ENCODE measurements at places on chromosomes 1 and 21. TPM values are rescaled to one million over a fixed set of nuclear protein-coding genes. Genes with fewer than 3 reads are reported as not detected.

EPHB2 gene
- 8.5 TPM for total RNA-seq

FCMR gene
- total RNA-seq = 8.5 TPM

BEST4 gene
- 0.23 TPM for total RNA-seq

RHD gene
- total RNA-seq = 2.2 TPM

ERICH3 gene
- total RNA-seq = 20.7 TPM

FNDC10 gene
- 0.40 TPM for total RNA-seq

CD164L2 gene
- 19.8 TPM for total RNA-seq

DUSP10 gene
- total RNA-seq = 17.2 TPM

CD58 gene
- 27.5 TPM for total RNA-seq

C1QC gene
- total RNA-seq = 554 TPM

DNA sequence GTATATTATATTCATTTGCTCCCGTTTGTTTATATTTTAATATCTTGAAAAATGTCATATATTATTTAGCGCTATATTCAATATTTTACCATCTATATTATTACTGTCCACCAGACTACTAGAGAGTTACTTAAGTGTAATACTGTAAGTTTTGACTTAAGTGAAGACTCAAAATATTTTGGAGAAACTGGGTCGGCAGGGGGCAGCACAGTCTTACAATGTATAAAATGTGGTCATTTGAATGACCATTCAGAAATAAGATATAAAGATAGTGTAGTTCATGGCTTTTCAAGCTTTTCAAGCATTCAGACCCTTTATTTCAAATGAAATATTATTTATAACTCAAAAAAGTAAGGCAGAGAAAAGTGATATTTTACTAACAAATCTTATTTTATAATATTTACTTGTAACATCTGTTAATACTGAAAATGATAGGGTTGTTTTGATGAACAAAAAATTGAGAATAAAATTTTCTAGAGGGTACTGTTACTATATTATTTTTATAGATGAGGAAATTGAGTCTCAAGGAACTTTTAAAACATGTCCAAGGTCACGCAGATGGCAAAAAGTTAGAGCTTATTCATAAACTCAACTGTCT lies 89.0 kb upstream of the SERTAD4 start:
- H3K27me3 ChIP-seq = no peaks in the 10 kb centered on the region
- no peak overlapping the region for H3K27ac ChIP-seq
- H3K4me1 ChIP-seq = no peaks in the 10 kb centered on the region

- no peak for DNase-seq
- H3K27ac ChIP-seq = no peak overlapping the region
- no peak overlapping the region for H3K4me3 ChIP-seq
- H3K36me3 ChIP-seq = no peaks in the 10 kb centered on the region
These were observed 283.4 kb downstream of the KCNH1 start for GRCh38 chr1:210850556-210850955.

- no peak overlapping the region for H3K4me3 ChIP-seq
- no peaks in the 10 kb centered on the region for H3K4me1 ChIP-seq
- no peak overlapping the region for H3K27ac ChIP-seq
- DNase-seq = no peak
These were observed 15.7 kb upstream of the EDEM3 start for GRCh38 chr1:184770181-184770979.

DNA sequence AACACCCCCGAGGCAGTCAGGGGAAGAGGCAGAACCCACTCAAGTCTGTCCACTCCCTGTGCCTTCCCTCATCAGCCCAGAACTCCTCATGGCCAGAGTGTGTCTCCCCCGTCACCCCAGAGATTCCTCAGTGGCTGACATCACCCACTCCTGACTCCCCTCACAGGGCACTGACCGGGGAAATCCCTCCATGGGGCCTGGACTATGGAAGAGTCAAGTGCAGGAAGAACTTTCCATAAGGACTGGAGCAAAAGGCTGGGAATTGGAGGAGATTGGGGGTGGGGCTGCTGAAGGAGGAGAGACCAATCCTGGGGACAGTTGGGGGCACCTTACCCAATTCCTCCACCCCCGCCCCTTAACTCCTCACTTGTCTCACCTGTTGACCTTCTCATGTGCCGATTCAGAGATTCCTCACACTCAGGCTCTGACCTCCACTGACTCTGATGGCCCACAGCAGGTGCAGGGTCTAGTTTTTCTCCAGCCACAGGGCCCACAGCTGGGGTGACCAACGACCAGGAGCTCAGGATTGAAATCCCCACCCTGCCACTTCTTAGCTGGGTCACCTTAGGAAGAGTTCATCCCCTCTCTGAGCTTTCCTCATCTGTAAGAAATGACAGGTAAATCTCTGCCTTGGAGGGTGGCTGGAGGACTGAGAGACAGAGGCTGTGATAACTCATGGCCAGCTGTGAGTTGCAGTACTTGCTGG lies 481 bp upstream of the EXTL1 start:
- no peak overlapping the region for H3K4me3 ChIP-seq
- no peaks in the 10 kb centered on the region for H3K36me3 ChIP-seq
- H3K27me3 ChIP-seq = no peaks in the 10 kb centered on the region
- H3K27ac ChIP-seq = peak overlapping the region; percentile 66

GRCh38 chr1:54391450-54392209 lies 14.6 kb downstream of the SSBP3 start:
- H3K4me1 ChIP-seq = peaks cover 11% of the 10 kb centered on the region
- H3K4me3 ChIP-seq = no peak overlapping the region
- no peak for DNase-seq
- H3K27ac ChIP-seq = no peak overlapping the region
- H3K36me3 ChIP-seq = peaks cover 25% of the 10 kb centered on the region
- no peaks in the 10 kb centered on the region for H3K27me3 ChIP-seq

GRCh38 chr1:10708757-10709156 lies 87.7 kb downstream of the CASZ1 start:
- H3K4me3 ChIP-seq = no peak overlapping the region
- no peaks in the 10 kb centered on the region for H3K36me3 ChIP-seq
- no peak overlapping the region for H3K27ac ChIP-seq
- no peak for DNase-seq

DNA sequence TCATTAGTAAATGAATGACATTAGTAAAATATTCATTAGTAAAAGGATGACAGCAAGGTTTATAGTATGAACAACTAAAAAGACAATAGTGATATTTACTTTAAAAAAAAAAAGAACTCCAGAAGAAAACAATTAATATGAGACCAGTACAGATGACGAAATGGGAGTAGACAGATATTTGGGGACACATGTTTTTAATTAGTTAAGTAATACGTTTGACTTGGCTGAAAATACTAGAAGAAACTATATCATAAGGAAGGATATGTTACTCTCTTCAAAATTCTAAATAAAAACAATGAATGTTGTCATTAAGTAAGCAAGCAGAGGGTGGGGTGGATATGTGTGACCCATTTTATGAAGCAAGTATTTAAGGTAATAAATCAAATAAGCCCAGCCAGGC lies 61.9 kb downstream of the GPATCH2 start:
- no peaks in the 10 kb centered on the region for H3K27me3 ChIP-seq
- no peaks in the 10 kb centered on the region for H3K36me3 ChIP-seq
- H3K27ac ChIP-seq = no peak overlapping the region

- H3K27ac ChIP-seq = no peak overlapping the region
- no peaks in the 10 kb centered on the region for H3K4me1 ChIP-seq
- H3K4me3 ChIP-seq = no peak overlapping the region
These were observed 643 bp downstream of the FNDC5 start for GRCh38 chr1:32869923-32870614.

GRCh38 chr1:204288021-204288588 lies 71.6 kb downstream of the PLEKHA6 start:
- H3K27me3 ChIP-seq = no peaks in the 10 kb centered on the region
- H3K4me1 ChIP-seq = peaks cover 13% of the 10 kb centered on the region
- H3K4me3 ChIP-seq = no peak overlapping the region

GRCh38 chr1:26538480-26539412 lies 9.2 kb downstream of the RPS6KA1 start:
- H3K4me3 ChIP-seq = no peak overlapping the region
- no peaks in the 10 kb centered on the region for H3K27me3 ChIP-seq
- no peak overlapping the region for H3K27ac ChIP-seq
- H3K4me1 ChIP-seq = no peaks in the 10 kb centered on the region
- no peaks in the 10 kb centered on the region for H3K36me3 ChIP-seq
- DNase-seq = peak; percentile 40

- DNase-seq = no peak
- H3K27me3 ChIP-seq = no peaks in the 10 kb centered on the region
- no peak overlapping the region for H3K27ac ChIP-seq
These were observed 192.9 kb downstream of the DUSP10 start for GRCh38 chr1:221548942-221549341.

- H3K27ac ChIP-seq = no peak overlapping the region
- H3K4me3 ChIP-seq = no peak overlapping the region
- peaks cover 16% of the 10 kb centered on the region for H3K4me1 ChIP-seq
- H3K27me3 ChIP-seq = peaks cover 10% of the 10 kb centered on the region
- H3K36me3 ChIP-seq = no peaks in the 10 kb centered on the region
These were observed 22.1 kb upstream of the TBX15 start for GRCh38 chr1:119010201-119010600.
